ENCODE measurements at places on chromosomes 6 and 20.

GRCh38 chr6:130293800-130294199 lies 71.0 kb upstream of the SAMD3 start:
- DNase-seq = no peak

- no peak for DNase-seq
These were observed 20.6 kb upstream of the ARHGAP18 start for GRCh38 chr6:129730477-129731165.

- no peak for DNase-seq
These were observed 93.3 kb downstream of the ADGRB3 start for GRCh38 chr6:68728159-68728979.

- no peak for DNase-seq
These were observed 375.2 kb upstream of the MARCKS start for GRCh38 chr6:113481910-113482309.

DNA sequence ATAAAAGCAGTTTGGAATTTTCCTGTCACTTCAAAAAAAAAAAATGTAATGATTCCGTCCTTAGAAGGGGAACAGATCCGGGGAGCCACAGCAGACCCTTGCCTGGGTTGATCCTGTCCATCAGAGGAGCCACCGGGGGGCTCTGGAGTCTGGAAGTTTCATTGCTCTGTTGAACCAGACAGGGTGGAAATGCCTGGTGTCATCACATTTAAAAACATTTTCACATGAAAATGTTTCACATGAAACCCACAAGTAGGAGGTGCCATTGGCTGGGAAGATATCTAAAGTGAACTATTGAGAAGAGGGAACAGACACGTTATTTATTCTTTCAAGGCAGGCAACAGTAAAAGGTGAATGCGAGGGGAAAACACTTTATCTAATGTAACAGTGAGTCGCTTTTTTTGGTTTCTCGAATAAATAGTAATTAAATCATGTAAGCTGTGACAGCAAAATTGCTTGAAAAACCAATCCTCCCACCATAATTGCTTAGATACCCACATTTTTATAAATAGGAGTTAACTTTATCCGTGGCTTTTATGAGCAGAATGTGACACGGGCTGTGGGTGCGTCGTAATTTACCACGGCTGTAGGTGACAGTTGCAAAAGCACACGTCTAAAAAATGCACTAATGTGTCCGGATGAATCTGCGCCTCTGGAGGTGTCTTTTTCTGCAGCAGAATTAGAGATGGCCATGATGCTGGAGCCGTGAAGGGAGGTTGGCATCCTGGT lies 323.4 kb downstream of the TAF4 start:
- no peak for DNase-seq

- no peak for DNase-seq
These were observed 114.1 kb downstream of the PLCB1 start for GRCh38 chr20:8246153-8246552.

DNA sequence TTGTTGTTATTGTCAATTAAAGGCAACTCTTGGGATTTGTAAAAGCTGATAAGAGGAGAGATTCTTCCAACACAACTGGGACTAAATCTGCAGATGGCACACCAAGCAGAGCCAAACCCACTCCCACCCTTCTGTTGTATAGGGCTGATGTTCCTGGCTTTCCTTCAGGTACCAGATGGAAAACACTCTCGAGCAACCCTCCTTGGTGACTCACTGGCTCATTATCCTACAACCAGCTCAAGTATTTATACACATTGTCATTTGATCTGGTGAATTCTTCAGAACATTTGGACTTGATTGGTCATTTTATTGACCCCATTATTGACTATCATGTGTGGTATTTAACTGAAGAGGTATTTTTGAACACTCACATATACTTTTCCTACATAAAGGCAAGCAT lies 190.3 kb upstream of the PCSK2 start:
- DNase-seq = peak; percentile 33

DNA sequence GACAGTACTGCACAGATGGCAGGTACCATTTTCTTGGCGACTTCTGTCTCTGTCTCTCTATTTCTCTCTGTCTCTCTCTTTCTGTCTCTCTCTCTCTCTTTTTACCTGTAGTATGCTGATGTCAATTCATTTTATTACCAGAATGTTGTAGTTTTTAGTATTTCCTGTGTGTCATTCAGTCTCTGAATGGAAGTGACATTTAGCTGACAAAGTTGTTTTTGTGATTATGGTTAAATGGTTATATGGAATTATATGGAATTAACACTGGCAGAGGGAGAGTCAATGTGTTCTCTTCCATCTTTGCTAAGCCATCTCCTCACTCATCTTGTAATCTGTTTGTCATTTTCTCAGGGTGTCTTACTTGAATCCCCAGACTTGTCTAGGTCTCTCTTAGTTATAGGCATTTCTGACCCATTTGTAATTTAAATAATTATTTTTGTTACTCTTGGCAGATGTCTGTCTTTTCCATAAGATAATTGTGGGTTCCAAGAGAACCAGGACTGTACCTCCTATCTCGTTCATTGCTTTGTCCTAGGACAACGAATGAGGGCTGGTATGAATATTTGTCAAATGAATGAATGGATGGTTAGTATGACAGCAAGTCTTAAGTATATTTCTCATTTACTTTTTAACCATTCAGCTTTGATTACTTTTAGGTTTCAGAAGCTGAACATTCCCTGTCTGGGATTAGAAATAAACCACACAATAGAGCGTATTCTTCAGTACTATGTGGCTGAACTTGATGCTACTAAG lies 64.4 kb downstream of the DNAH8 start:
- DNase-seq = no peak
